ENCODE measurements at places on chromosomes 2 and 18.

GRCh38 chr2:230471074-230471473 is 55.1 kb downstream of the SP100 start:
- no peak for DNase-seq

- DNase-seq, result no peak
Measured at GRCh38 chr2:85398426-85399182, 11.6 kb downstream of the CAPG start.

GRCh38 chr2:72576861-72577260 is 249.0 kb downstream of the EXOC6B start:
- no peak for DNase-seq

- DNase-seq, result no peak
Measured at GRCh38 chr2:102735416-102736109, 26.3 kb upstream of the TMEM182 start.

DNA sequence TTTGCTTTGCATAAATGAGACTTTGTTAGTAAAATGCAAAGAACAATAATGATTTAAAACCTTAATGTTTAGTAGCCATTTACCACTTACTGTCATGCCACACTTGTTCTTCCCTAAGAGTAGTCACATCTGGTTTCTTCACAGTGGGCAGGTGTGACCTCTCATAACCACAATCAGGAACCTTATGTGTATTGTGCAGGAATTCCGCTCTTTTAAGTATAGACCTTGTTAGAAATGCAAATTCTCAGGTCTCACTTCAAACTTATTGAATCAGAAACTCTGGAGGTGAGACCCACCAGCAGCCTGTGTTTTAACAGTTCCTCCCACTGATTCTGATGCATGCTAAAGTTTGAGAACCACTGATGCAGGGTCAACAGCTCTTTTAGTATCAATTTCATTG is 518.8 kb upstream of the MEX3C start:
- no peak for DNase-seq

DNA sequence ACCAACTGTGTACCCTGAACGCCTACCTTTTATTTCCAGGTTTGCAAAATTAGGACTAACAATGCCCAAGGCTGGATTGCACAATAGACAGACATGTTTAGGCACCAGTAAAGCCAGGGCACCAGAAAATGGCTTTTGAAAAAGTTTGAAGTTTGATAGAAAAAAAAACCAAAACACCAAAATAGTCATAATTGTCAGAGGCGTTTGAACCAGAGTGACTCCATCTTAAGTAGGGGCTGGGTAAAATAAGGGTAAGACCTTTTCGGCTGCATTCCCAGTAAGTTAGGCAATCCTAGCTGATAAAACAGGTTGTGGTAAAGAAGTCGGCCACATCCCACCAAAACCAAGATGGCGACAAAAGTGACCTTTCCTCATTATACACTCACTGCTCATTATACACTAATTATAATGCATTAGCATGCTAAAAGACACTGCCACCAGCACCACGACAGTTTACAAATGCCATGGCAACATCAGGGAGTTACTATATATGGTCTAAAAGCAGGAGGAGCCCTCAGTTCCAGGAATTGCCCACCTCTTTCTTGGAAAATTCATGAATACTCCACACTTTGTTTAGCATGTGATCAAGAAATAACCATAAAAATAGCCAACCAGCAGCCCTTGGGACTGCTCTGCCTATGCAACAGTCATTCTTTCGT is 105.1 kb upstream of the MSH2 start:
- DNase-seq, result no peak

- no peak for DNase-seq
Measured at GRCh38 chr2:214706986-214707385, 102.5 kb downstream of the BARD1 start.

DNA sequence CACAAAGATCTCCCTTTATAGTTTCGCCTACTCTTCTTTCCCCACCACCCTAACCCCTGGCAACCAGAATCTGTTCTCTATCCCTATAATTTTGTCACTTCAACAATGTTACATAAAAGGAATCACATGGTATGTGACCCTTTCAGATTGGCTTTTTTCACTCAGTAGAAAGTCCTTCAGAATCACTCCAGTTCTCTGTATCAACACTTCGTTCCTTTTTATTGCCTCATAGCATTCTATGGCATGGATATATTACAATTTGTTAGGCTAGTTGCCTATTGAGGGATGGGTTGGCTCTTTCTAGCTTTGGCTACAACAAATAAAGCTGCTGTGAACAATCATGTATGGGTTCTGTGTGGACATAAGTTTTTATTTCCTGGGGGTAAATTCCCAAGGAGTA is 163.1 kb downstream of the RPIA start:
- DNase-seq, result no peak

DNA sequence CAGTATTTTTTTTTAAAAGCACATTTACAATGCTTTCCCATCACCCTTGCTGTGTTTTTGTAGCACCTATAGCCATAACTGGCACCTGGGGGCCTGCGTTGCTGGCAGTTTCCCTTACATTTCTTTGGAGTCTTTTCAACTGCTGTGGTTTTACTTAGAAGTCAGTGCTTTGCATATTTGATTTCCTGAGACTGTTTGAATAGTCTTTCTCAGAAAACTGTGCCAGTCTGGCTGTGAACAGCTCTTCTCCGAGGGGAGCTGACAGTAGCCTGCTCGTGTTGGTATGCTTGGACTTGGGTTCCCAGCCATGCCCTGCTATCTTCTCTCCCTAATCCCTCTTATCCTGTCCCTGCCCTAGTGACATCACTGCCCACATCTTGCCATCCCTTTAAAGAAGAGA is 81.5 kb downstream of the DPP4 start:
- peak; percentile 14 for DNase-seq

DNA sequence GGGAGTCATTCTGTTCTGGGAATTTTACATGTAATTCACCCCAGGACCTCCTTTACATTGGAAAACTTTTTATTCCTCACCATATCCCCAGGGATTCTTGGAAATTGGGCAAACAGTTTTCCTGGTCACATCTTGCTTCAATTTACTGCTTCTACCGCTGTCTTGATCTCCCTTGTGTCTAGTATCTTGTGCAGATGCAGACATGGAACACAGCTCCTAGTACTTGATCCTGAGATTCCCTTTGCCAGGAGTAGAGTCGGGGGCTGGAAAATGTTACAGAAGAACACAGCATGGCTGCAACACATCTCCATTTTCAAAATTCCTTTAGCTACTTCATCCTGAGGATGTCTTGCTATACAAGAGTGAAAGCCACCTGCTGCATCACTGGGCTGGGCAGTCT is 472.8 kb downstream of the PLCL1 start:
- DNase-seq, result no peak

GRCh38 chr18:78898066-78898465 is 81.6 kb upstream of the SALL3 start:
- DNase-seq, result no peak

Measured in activated T-cell treated with anti-CD3 and anti-CD28 coated beads for 1 hour (primary cell).